ENCODE measurements at places on chromosomes 11 and 22. TPM values are rescaled to one million over a fixed set of nuclear protein-coding genes. Genes with fewer than 3 reads are reported as not detected.
A peak's percentile ranks its signal among the peaks of the same experiment; 100 is the strongest.

The OR2AT4 gene
- total RNA-seq, result not detected

The YAP1 gene
- total RNA-seq, result 0.63 TPM

The BRD1 gene
- 43.4 TPM for total RNA-seq

The TRPT1 gene
- 25.5 TPM for total RNA-seq

GRCh38 chr11:65474864-65475263 lies 24.0 kb upstream of the MALAT1 start:
- H3K27me3 ChIP-seq, result no peaks in the 10 kb centered on the region
- H3K36me3 ChIP-seq, result peaks cover 5% of the 10 kb centered on the region
- peak overlapping the region; percentile 46 for H3K27ac ChIP-seq

DNA sequence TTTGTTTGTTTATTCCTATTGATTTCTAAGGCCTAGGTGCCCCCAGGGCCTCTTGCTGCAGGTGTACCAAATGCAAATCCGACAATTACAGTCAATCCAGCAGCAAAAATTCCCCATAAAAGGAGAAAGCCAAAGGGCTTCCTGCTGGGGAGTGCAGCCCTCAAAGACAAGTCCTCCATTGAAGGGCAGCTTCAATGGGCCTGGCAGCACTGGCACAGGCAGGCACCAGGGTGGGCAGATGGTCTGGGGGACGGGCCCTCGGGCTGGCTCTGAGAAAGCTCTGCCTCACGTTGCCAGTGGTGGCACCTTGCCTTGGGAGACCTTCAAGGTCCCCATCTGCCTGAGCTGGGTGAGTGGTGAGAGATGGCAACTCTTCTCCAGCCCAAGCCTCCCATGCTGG lies 128.0 kb downstream of the DSCAML1 start:
- no peaks in the 10 kb centered on the region for H3K36me3 ChIP-seq
- no peak for DNase-seq
- no peak overlapping the region for H3K27ac ChIP-seq
- H3K27me3 ChIP-seq, result no peaks in the 10 kb centered on the region
- H3K4me3 ChIP-seq, result no peak overlapping the region

DNA sequence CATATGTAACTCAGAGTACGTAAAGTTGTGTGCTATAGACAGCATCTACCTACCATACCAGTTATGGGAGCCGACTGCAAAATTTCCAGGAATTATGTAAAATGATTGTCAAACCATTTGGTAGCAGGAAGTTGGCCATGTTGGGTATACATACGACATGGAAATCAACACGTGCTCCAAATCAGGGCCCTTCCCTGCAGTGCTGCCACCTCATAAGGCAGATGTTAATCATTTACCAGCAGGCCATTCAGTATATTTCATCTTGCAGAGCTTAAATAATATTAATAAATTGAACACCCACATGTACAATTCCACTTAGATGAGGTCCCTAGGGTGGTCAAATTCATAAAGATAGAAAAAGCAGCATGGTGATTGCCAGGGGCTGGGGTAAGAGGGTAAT lies 9.8 kb downstream of the MS4A18 start:
- no peak overlapping the region for H3K27ac ChIP-seq
- no peaks in the 10 kb centered on the region for H3K36me3 ChIP-seq
- no peaks in the 10 kb centered on the region for H3K4me1 ChIP-seq
- H3K27me3 ChIP-seq, result peaks cover 19% of the 10 kb centered on the region
- no peak for DNase-seq

- peaks cover 5% of the 10 kb centered on the region for H3K36me3 ChIP-seq
Measured at GRCh38 chr11:128741916-128742315, 48.0 kb downstream of the FLI1 start.

- no peaks in the 10 kb centered on the region for H3K4me1 ChIP-seq
- H3K4me3 ChIP-seq, result no peak overlapping the region
- no peaks in the 10 kb centered on the region for H3K27me3 ChIP-seq
- DNase-seq, result no peak
- H3K36me3 ChIP-seq, result no peaks in the 10 kb centered on the region
Measured at GRCh38 chr11:11025087-11025486, 167.2 kb upstream of the ZBED5 start.

DNA sequence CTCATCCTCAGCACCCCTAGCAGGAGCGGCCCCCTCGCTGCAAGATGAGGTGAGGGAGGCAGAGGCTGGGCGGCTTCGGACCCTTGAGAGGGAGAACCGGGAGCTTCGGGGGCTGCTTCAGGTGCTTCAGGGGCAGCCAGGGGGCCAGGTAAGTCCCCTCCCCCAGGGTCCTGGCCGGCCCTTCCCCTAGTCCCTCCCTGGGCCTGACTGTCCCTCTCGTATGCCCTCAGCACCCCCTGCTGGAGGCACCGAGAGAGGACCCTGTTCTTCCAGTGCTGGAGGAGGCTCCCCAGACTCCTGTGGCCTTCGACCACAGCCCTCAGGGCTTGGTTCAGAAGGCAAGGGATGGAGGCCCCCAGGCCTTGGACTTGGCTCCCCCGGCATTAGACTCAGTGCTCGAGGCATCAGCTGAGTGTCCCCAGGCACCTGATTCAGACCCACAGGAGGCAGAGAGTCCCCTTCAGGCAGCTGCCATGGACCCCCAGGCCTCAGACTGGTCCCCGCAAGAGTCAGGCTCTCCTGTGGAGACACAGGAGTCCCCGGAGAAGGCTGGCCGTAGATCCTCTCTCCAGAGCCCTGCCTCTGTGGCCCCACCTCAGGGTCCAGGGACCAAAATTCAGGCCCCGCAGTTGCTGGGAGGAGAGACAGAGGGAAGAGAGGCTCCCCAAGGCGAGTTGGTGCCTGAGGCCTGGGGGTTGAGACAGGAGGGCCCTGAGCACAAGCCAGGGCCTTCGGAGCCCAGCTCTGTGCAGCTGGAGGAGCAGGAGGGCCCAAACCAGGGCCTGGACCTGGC lies 4.0 kb downstream of the CCDC88B start:
- peaks cover 45% of the 10 kb centered on the region for H3K4me1 ChIP-seq
- peak; percentile 30 for DNase-seq
- no peak overlapping the region for H3K27ac ChIP-seq

GRCh38 chr11:46333394-46333947 lies 13.8 kb upstream of the DGKZ start:
- H3K27me3 ChIP-seq, result peaks cover 8% of the 10 kb centered on the region
- H3K36me3 ChIP-seq, result peaks cover 3% of the 10 kb centered on the region
- no peak for DNase-seq
- peaks cover 82% of the 10 kb centered on the region for H3K4me1 ChIP-seq
- peak overlapping the region; percentile 90 for H3K4me3 ChIP-seq
- no peak overlapping the region for H3K27ac ChIP-seq

DNA sequence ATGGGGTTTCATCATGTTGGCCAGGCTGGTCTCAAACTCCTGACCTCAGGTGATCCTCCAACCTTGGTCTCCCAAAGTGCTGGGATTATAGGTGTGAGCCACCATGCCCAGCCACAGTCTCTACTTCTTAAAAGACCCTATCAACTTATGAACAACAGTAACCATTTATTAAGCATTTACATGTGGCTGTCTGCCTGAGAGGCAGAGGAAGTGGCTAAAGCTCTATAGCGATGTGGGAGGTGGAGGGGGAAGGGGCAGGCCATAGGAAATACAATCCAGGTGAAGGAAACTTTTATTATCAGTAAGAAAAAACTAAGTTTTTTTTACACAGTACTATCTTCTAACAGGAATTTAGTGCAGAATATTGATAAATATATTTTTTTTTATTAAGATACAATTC lies 87.8 kb upstream of the PHOX2A start:
- DNase-seq, result no peak
- H3K36me3 ChIP-seq, result no peaks in the 10 kb centered on the region
- no peak overlapping the region for H3K27ac ChIP-seq

- peak overlapping the region; percentile 86 for H3K4me3 ChIP-seq
- H3K27me3 ChIP-seq, result no peaks in the 10 kb centered on the region
- peak; percentile 61 for DNase-seq
- H3K4me1 ChIP-seq, result peaks cover 19% of the 10 kb centered on the region
- no peak overlapping the region for H3K27ac ChIP-seq
- H3K36me3 ChIP-seq, result peaks cover 2% of the 10 kb centered on the region
Measured at GRCh38 chr22:43090130-43090789, 1.1 kb upstream of the TTLL1 start.

DNA sequence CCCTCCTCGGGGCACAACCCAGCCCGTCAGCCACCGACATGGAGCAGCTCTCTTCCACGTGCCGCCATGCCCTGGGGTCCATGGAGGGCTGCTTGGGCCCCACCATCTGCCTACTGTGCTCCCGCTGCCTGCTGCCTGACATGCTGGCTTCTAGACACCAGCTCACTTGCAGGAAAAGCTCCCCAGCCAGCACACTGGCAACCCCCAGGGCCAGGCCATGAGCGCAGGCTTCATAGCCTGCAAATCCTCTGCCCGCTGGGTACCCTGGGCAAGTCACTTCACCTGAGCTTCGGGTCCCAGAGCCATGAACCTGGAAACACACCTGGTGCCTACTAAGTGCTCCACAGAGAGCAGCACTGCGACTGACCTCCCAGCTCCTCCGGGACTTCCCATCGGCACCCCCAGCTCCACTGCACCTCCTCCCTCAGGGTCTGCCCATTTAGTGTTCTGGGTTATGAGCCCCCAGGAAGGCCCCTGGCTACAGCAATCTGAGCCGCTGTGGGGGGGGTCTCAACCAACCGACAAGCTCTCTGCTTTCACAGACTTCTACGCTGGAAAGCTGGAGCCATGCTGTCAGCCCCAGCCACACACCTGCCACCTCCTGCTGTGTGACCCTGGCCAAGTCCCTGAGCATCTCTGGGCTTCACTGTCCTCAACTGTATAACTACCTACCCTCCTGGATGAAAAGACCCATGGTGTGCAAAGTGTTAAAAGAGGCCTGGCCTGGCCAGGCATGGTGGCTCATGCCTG lies 139.2 kb downstream of the CRYBB2 start:
- no peak overlapping the region for H3K4me3 ChIP-seq
- no peaks in the 10 kb centered on the region for H3K4me1 ChIP-seq
- no peak overlapping the region for H3K27ac ChIP-seq
- no peak for DNase-seq
- peaks cover 1% of the 10 kb centered on the region for H3K36me3 ChIP-seq
- no peaks in the 10 kb centered on the region for H3K27me3 ChIP-seq

GRCh38 chr11:43517518-43517917 lies 158.8 kb downstream of the TTC17 start:
- H3K36me3 ChIP-seq, result peaks cover 7% of the 10 kb centered on the region
- DNase-seq, result no peak
- peaks cover 26% of the 10 kb centered on the region for H3K27me3 ChIP-seq
- H3K4me3 ChIP-seq, result no peak overlapping the region
- H3K4me1 ChIP-seq, result no peaks in the 10 kb centered on the region

DNA sequence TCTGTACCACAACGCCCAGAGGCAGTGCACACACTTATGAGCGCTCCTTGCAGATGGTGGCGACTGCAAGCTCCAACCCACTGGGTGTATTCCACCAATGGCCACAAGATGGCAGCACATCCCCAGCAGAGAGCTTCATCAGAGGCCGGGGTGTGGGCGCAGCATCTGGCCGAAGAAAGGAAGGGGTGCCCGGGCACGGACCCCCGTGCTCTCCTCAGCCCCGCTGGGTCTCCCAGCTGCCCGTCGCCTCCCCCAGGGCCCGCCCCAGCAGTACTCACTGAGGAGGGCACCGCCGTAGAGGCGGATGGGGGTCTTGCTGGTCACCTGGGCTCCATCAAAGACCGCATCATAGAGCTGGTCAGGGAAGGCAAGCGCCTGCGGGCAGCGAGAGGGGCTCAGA lies 14.2 kb downstream of the TP53I11 start:
- H3K36me3 ChIP-seq, result no peaks in the 10 kb centered on the region
- no peak overlapping the region for H3K4me3 ChIP-seq
- DNase-seq, result peak; percentile 86
- H3K27me3 ChIP-seq, result no peaks in the 10 kb centered on the region
- H3K27ac ChIP-seq, result no peak overlapping the region
- no peaks in the 10 kb centered on the region for H3K4me1 ChIP-seq

- peak overlapping the region; percentile 85 for H3K4me3 ChIP-seq
- peaks cover 17% of the 10 kb centered on the region for H3K4me1 ChIP-seq
- no peaks in the 10 kb centered on the region for H3K36me3 ChIP-seq
- no peak overlapping the region for H3K27ac ChIP-seq
Measured at GRCh38 chr11:64060861-64061444, 25.2 kb downstream of the FLRT1 start.

DNA sequence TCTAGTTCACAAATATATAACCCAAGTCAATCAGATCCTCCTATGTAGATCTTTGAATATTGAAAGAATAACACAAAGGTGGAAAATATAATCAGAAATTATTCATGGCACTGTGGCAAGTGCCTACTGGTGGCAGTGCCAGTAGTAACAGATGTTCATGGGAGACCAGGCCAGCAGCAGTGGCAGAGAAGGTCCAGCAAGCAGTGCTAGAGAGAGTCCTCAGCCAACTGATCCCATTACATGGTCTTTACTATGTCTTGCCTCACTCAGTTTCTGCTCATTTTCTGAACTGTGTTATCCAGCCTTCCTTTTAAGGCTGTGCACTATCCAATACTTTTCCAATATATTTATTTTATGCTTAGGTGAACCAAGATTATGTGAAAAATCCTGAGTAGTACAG lies 124.9 kb downstream of the MRTFA start:
- H3K36me3 ChIP-seq, result no peaks in the 10 kb centered on the region
- H3K27ac ChIP-seq, result peak overlapping the region; percentile 23
- no peak for DNase-seq
- no peak overlapping the region for H3K4me3 ChIP-seq

GRCh38 chr11:103980108-103980507 lies 56.3 kb upstream of the DDI1 start:
- no peak for DNase-seq
- no peaks in the 10 kb centered on the region for H3K4me1 ChIP-seq
- H3K27me3 ChIP-seq, result no peaks in the 10 kb centered on the region
- no peaks in the 10 kb centered on the region for H3K36me3 ChIP-seq
- H3K4me3 ChIP-seq, result no peak overlapping the region

DNA sequence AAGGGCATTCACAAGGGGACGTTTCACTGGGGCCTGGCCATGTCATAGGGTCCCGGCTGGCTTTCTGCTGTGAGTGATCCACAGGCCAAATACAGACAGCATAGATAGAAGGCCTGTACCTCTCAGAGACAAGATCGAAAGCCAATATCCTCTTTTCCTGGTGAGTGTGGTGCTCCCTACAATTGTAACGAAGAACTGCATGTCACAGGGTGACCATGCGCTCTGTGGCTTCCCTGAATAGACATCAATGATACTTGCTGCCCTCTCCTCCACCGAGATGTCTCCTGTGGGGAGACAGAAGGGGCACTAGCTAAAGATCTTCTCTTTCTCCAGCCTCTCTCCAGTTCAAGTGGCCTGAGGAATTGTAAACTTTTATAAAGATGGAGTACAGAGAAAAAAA lies 226.1 kb upstream of the POU2AF2 start:
- H3K27ac ChIP-seq, result no peak overlapping the region
- H3K4me3 ChIP-seq, result no peak overlapping the region
- H3K27me3 ChIP-seq, result peaks cover 13% of the 10 kb centered on the region
- DNase-seq, result no peak
- no peaks in the 10 kb centered on the region for H3K36me3 ChIP-seq
- H3K4me1 ChIP-seq, result no peaks in the 10 kb centered on the region

GRCh38 chr11:2293984-2294925 lies 7.5 kb downstream of the C11orf21 start:
- H3K4me1 ChIP-seq, result peaks cover 16% of the 10 kb centered on the region
- no peaks in the 10 kb centered on the region for H3K36me3 ChIP-seq
- no peak for DNase-seq
- no peak overlapping the region for H3K27ac ChIP-seq
